ENCODE measurements at places on chromosomes 1 and 21. TPM values are rescaled to one million over a fixed set of nuclear protein-coding genes. Genes with fewer than 3 reads are reported as not detected.

DNA sequence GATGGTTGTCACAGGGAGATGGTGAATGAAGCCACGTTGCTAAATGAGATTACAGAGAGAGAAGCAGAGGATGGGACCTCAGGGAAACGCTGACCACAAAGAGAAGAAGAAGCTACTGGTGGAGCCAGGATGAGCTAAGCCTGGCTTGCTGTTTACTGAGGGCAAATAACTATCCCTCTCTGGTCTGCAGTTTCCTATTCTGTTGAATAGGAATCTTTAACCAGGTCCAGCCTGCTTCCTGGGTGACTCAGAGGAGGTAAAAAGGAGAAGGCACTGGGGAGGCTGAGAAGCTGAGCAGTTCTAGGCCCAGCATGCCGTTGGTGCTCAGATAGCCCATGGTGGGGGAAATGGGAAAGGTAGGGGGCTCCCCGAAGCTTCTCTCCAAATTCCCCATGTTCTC, 29.6 kb downstream of the DMBX1 start:
- DNase-seq, result no peak

Gene ROR1
- total RNA-seq, result 21.7 TPM

Gene IFI44
- total RNA-seq, result 7.1 TPM

- DNase-seq, result no peak
These were observed 3.3 kb upstream of the FMOD start for GRCh38 chr1:203354246-203354645.

Gene S100A7
- 12.7 TPM for total RNA-seq

DNA sequence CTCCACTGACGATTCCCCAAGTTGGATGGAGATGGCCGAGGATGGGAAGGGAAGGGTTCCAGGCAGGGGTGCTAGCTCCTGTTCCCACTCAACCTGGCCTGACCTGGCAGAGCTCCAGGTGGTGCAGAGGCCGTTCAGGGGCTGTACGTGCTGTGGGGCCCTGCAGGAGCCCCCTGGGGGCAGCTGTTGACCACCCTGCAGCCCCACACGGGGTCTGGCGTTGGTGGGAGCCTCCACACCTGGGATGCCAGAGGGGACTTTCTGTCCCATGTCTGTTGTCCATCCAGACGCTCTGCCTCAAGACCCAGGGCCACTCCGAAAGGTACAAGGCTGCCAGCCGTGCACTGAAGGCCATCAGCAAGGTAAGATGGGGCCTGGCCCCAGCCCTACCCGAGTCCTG, 20.0 kb downstream of the ARHGEF16 start:
- DNase-seq, result no peak

DNA sequence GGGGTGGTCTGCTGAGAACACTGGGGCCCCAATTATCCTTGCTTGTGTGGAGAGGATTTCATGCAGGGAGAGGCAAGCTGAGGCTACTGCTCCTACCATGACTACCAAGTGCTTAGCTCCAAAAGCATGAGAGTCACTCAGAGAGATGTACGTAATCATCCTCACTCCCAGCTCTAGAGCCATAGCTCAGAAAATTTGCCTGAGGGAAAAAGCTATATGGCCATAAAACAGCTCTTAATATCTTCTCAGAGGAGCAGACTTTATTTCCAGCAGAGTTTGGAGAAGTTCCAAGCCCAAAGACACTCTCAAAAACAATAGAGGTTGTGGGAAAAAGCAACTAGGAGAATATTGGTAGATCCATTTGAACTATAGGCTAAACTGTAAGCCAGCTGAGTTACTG, 106.4 kb upstream of the PBX1 start:
- no peak for DNase-seq

DNA sequence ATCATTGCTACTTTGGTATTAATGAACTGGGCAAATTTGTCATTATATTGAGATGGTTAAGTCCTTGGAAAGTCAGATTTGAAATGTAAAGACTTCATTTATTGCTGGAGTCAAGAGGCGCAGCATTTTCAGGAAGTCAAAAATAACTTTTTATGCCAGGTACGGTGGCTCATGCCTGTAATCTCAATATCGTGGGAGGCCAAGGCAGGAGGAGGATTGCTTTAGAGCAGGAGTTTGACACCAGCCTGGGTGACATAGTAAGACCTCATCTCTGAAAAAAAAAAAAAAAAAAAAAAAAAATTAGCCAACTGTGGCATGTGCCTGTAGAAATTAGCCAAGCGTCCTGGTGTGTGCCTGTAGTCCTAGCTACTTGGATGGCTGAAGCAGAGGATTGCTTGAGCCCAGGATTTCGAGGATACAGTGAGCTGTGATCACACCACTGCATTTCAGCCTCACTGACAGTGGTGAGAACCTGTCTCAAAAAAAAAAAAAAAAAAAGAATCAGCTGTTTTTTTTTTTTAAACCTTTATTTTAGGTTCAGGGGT, 5.5 kb downstream of the HIPK1 start:
- no peak for DNase-seq

Gene KRTAP12-2
- total RNA-seq, result not detected

GRCh38 chr1:168470901-168471431, 72.8 kb downstream of the XCL2 start:
- DNase-seq, result no peak

DNA sequence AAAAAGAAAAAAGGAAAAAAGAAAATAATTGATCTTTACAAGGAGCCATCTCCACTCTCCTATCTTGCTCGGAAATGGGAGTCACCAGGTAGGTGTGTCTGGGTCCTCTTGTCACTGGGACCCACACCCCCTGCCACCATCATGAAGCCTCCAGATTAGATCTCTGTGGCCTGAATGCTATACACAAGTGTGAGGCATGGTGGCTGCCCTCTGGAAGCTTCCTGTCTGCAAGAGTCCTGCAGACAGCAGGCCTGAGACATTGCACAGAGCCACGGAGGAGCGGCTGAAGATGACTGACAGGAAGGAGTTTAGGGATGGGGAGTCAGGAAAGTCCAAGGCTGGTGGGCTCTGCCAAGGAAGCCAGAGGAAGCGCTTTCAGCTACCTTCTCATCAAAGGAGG, 16.2 kb downstream of the CDK18 start:
- no peak for DNase-seq

DNA sequence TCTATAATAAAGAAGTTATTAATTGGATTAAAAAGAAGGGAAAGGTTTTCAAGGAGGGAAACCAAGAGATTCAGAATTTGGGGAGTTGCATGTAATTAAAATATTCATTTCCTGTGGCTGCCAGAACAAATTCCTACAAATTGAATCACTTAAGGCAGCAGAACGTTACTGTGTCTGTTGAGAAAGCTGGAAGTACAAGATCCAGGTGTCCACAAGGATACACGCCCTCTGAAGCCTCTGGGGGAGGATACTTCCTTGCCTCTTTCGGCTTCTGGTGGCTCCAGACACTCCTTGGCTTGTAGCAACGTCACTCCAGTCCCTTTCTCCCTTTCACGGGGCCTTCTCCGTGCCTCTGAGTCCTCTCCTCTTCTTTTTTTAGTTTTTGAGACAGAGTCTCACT, 67.9 kb downstream of the KAZN start:
- DNase-seq, result no peak

Gene SLC6A17
- 5.7 TPM for total RNA-seq

Gene USP1
- total RNA-seq, result 21.5 TPM

Gene ATP1A4
- not detected for total RNA-seq

Gene MPZL1
- total RNA-seq, result 37.1 TPM

Gene CENPL
- total RNA-seq, result 6.8 TPM

Gene CFAP107
- not detected for total RNA-seq

DNA sequence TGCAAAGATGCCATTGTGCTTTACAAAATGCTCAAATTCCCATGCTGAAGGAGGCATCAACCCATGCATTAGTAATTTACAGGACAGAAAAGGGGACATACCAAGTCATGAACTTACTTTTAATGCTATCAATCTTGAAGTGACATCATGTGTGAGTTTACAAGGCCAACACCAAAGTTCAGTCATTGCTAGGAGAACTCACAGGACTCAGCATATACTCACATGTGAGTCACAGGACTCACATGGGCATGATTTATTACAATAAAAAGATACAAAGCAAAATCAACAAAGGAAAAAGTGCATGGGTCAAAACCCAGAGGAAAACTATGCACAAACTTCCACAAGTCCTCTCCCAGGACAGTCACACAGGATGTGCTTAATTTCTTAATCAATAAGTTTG, 1656.0 kb downstream of the MRPL39 start:
- DNase-seq, result no peak

Gene MTX1
- total RNA-seq, result 19.8 TPM

Gene VAV3
- 239 TPM for total RNA-seq

All from suprapubic skin (tissue), 4 donors.